KG1 (cell line): ENCODE measurements at places on chromosomes 7 and 10.

GRCh38 chr10:91597197-91597881 is 35.5 kb downstream of the PPP1R3C start:
- no peak for DNase-seq

- DNase-seq = no peak
Measured at GRCh38 chr10:124180947-124181549, 87.7 kb upstream of the CHST15 start.

GRCh38 chr7:68238204-68238805 is 1241.7 kb downstream of the TYW1 start:
- DNase-seq = no peak

DNA sequence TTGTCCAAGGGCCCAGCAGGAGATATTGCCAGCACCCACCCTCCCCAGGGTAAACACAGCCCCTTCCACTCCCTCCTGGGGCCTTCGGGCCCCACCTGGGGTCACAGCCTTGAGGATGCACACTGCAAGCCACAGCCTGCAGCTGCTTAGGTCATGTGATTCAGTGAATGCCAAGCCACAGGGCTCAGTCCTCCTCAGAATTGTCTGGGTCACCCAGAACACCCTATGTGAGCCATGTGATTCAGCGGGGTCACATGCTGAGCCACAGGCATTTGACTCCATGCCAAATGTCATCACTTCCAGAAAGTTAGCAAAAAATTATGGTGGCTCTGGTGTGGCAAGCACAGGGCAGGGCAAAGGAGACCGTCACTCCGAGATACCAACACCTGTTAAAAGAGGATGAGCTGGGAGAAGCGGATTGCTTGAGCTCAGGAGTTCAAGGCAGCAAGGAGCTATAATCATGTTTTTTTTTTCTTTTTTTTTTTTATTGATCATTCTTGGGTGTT is 17.2 kb upstream of the PSAP start:
- DNase-seq = no peak
